ENCODE measurements at places on chromosomes 2 and 18. TPM values are rescaled to one million over a fixed set of nuclear protein-coding genes. Genes with fewer than 3 reads are reported as not detected.

DNA sequence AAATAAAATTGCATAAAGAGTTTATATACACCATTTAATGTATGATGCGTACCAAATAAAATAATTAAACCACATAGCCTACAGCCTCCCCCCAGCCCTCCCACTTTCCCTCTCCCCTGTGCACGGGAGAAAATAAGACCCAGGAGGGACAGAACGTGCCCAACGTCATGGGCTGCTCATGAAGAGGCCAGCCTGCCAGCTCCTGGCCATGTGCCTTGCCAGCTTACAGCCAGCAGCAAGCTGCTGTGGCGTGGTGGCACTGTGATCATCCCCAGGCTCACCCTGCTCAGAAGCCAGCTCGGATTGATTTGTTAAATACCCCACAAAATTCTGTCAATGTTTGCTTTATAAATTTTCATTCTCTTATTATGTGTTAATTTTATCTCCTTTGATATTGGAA lies 7.6 kb downstream of the GPR148 start:
- DNase-seq, result no peak

- no peak for DNase-seq
Measured at GRCh38 chr2:162069267-162069903, 4.6 kb downstream of the DPP4 start.

PAX3 gene
- total RNA-seq, result not detected

DNA sequence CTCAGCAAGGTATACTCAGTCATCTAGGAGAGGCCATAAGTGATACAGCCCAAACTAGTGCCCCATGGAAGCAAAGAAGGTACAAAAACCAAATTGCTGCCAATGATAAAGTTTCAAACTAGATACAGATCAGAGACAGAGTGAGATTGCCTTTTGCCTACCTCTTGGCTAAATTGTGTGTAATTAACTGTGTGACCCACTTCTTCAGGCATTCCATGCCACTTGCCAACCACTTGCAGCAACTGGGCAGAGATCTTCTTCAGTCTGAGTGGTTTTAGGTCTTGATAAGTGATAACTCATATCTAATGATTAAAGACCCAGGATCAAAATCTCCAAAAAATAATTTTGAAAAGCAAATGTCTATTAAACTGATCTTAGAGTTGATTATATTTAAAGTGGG lies 21.1 kb upstream of the NABP1 start:
- no peak for DNase-seq

DNA sequence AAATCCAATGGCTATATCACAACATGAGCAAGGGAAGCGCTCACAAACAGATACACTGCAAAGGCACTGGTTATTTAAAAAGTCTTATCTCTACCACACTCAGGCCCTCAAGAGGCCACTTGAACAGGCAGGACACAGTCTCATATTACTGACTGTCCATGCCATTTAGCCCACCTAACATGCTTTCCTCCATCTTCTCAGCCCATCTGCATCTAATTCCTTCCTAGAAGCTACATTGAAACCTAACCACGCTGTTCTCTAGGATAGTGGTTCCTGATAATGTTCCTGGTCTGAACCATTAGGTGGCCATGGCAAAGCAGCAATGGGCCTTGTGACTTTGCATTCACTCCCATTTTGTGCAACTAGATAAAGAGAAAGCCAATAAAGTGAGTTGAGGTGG lies 22.5 kb upstream of the NEB start:
- no peak for DNase-seq

GLI2 gene
- not detected for total RNA-seq

DNA sequence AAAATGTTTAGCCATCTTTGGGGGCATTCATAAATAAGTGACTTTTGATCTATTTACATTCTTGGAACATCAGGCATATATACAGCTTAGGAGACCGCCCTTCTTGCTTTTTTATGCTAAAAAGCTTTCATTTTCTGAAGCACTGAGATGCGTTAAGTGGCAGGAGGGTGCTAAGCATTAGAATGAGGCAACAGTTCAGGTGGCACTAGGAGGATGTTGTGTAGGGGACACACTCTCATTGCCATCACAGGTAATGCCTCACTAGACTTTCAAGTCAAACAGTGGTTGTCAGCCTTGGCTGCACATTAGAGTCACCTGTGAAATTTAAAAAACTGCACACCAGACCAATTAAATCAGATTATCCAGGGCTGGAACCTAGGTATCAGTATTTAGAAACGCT lies 39.1 kb downstream of the EHBP1 start:
- no peak for DNase-seq

- no peak for DNase-seq
Measured at GRCh38 chr18:2908946-2909335, 62.1 kb downstream of the EMILIN2 start.

DNA sequence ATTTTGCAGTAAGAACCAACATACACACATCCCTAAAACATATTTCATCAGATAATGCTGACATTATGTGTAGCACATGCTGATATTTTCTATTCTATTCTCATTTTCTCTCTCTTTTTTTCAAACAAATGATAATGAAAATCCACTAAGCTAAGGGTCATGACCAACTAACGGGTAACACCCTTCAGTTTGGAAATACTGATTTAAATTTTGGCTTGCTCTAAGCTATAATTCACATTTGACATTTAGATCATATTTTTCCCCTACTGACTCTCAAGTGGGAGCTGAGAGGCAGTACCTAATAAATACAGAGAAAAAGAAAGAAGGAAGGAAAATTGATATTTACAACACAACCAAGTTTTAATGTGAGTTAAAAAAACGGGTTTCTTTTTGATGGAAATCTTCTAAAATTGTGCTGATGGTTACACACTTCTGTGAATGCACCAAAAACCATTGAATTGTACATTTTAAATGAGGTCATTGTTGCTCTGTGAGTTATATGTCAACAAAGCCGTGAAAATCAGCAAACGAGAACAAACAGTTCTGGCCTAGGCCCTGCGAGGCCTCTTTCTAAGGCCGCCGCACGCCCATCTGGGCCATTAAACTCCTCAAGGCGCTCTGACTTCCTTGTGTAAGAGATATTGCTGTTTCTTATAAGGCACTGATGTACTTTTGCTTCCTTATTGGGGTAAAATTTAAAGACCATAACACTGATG lies 124.2 kb downstream of the GALR1 start:
- no peak for DNase-seq

DNA sequence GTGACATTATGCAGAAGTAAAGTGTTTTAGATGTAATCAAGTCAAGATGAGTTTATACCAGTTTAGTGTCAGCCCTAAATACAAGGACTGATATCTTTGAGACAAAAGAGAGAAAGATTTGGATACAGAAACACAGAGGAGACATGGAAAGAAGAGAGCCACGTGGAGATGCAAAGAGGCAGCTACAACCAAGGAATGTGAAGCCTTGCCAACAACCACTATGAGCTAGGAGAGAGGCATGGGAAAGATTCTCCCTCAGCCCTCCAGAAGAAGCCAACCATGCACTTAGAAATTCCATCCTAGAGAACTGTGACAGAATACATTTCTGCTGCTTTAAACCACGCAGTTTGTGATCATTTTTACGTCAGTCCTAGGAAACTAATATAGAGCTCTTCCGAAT lies 217.2 kb downstream of the DOK6 start:
- no peak for DNase-seq

DNA sequence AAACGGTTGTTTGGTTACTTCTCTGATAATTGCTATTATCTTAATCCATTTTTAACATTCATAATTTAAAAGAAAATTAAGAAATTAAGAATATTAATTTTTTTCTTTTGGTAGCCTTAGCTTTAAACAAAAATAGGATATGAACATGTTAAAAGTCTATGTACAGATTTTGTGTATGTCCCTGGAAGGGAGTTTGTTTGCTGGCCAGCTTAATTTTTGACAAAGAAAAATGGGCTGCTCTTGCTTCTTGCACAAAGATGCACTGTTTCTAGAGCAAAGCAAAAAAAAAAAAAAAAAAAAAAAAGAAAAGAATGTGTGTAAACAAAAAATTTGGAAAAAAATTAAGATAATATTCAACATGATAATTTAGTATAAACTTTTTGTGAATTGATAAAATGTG lies 1.3 kb downstream of the RFTN2 start:
- no peak for DNase-seq

Data from activated T-cell treated with anti-CD3 and anti-CD28 coated beads, Interleukin-2, amount 50 U/mL, for 72 hours (primary cell).